Smooth muscle cell of the coronary artery (primary cell): ENCODE measurements at places on chromosomes 16 and 17. TPM values are rescaled to one million over a fixed set of nuclear protein-coding genes. Genes with fewer than 3 reads are reported as not detected.

Gene NXN
- total RNA-seq: 2.2 and 5.9 TPM in 2 replicates

Gene HIC1
- 8.3 and 20.7 TPM in 2 replicates for total RNA-seq

Gene PPM1E
- total RNA-seq: 0.08 TPM in 1 of 2 replicates, not detected in the other

Gene BTBD17
- not detected in 2 replicates for total RNA-seq

Gene LAT
- 0.23 and 0.47 TPM in 2 replicates for total RNA-seq

Gene CCL4
- not detected in 2 replicates for total RNA-seq

Gene RFNG
- total RNA-seq: 25.6 and 33.3 TPM in 2 replicates

Gene CDRT15
- total RNA-seq: not detected in 2 replicates

Gene PDE6G
- 0.23 and 0.35 TPM in 2 replicates for total RNA-seq

Gene TMEM238L
- total RNA-seq: not detected in 2 replicates

Gene RRAD
- 6.6 and 22.5 TPM in 2 replicates for total RNA-seq

Gene CRHR1
- total RNA-seq: not detected in 2 replicates
